ENCODE measurements at places on chromosomes 7 and 10.

- no peak for DNase-seq
These were observed 2.7 kb upstream of the ZNF786 start for GRCh38 chr7:149093228-149093627.

- no peak for DNase-seq
These were observed 9.6 kb upstream of the EBF3 start for GRCh38 chr10:129973674-129974059.

DNA sequence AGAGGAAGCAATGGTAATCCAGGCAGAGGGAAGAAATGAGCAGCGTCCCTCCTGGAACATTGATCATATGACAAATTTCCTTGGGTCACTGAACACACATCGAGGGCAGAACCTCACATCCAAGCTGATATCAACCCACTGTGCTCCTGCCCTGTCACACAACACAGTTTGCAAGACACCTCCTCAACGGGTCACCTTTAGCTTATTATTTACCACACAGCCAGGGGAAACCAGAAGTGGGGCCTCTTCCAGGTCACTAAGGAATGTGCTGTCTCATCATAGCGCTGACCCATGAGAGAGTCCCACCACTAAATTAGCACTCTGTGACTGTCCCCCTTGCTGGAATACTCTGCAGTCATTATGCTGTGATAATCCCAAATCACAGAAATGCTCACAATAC is 69.7 kb upstream of the PPP1R3C start:
- DNase-seq: no peak

GRCh38 chr7:3847336-3847735 is 546.3 kb downstream of the SDK1 start:
- DNase-seq: no peak

- no peak for DNase-seq
These were observed 29.4 kb upstream of the HNRNPH3 start for GRCh38 chr10:68302503-68302823.

DNA sequence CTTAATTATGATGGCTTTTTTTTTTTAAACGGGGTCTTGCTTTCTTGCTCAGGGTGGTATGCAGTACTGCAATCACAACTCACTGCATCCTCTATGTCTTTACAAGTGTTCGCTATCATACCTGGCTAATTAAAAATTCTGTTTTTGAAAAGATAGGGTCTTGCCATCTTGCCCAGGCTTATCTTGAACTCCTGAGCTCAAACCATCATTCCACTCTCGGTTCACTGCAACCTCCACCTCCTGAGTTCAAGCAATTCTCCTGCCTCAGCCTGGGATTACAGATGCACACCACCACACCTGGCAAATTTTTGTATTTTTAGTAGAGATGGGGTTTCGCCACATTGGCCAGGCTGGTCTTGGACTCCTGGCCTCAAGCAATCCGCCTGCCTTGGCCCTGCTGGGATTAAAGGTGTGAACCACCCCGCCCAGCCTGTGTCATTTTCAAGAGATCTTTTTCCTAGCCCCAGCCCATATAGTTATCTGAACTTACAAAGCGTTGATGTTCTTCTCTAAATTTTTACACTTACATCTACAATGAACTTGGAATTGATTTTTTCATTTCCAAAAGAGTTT is 6.0 kb downstream of the HNRNPF start:
- DNase-seq: no peak

DNA sequence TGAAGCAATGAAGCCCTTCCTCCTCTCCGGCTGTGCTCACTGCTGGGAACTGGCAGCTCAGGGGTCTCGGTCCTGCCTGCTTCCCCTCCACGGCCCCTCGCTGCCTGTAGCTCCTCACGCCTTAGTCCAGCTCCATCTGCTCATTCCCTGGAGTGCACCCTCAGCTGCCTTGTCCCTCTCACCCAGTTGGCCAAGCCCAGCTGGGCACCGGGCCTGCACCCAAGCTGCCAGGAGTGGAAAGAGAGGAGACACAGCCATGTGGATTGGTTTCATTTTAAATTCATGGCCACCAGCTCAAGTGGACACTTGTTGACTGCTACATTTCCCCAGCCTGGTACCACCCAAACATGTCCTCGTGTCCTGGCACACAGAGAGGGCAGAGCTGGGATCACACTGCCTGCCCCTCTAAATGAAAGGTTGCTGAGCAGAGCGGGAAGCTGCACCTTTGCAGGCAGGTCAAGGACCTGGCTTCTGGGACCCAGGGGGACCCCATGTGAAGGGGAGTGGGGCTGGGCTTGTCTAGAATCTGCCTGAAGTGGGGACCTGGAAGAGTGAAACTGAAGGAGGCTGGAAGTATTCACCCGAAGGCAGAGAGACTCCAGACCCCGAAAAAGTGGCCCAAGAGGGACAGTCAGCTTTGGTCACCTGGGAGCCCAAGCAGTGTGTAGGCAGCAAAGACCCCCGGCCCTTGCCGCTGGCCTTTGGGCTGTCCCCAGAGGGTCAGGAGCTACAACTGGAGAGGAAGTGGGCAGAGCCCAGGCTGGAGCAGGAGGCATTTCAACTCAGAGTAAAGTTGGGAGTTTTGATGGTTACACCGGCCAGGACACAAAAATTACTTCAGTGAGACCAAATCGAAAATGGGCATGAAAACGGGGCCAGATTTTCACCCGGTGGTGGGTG is 15.0 kb upstream of the BNIP3 start:
- DNase-seq: no peak

- DNase-seq: no peak
These were observed 24.3 kb downstream of the HTRA1 start for GRCh38 chr10:122485670-122486069.

- no peak for DNase-seq
These were observed 29.8 kb upstream of the FGFR2 start for GRCh38 chr10:121627876-121628581.

- DNase-seq: no peak
These were observed 151.3 kb upstream of the ADO start for GRCh38 chr10:62653254-62653653.

- DNase-seq: no peak
These were observed 140.6 kb downstream of the NRP1 start for GRCh38 chr10:33193701-33194521.

- no peak for DNase-seq
These were observed 410.3 kb downstream of the TYW1 start for GRCh38 chr7:67406976-67407375.
